ENCODE measurements at places on chromosomes 3 and 15. TPM values are rescaled to one million over a fixed set of nuclear protein-coding genes. Genes with fewer than 3 reads are reported as not detected.

DNA sequence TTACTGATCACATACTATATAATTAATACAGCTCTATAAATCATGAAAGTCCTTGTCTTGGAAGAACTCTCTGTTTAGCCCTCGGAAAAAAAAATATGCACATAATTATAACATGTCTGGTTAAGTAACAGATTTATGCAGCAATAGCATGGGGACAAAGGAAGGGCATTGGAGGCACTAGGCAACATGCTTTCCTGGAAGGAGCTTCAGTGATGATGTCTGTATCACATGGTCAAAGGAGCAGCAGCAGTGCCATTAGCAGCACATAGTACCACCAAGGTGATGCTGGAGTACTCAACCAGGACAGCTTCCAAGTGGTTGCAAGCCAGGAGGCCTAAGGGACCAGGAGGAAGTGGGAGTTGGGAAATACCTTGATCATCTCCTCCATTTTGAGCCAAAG is 36.3 kb upstream of the PHLDB2 start:
- no peak for DNase-seq

GRCh38 chr3:42639192-42639591 is 14.3 kb upstream of the ZBTB47 start:
- no peak for DNase-seq

The MST1R gene
- 14.4 TPM for total RNA-seq

DNA sequence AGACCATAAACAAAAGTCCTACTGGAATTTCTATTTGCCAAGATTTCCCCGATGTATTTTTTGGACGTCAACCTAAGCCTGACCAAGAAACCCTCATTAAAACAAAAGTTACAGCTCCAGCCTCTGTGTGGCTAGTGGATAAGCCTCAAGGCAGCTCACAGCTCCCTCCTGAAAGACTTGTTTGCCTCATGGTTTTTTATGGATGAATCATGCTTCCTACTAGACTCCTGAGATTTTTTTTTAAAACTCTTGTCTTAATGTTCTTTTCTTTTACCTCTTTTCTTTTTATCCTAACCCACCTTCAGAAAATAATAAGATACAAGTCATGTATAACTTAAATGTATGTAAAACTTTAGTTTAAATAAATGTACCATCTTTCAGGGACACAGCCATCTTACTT is 52.4 kb downstream of the SUCNR1 start:
- no peak for DNase-seq

DNA sequence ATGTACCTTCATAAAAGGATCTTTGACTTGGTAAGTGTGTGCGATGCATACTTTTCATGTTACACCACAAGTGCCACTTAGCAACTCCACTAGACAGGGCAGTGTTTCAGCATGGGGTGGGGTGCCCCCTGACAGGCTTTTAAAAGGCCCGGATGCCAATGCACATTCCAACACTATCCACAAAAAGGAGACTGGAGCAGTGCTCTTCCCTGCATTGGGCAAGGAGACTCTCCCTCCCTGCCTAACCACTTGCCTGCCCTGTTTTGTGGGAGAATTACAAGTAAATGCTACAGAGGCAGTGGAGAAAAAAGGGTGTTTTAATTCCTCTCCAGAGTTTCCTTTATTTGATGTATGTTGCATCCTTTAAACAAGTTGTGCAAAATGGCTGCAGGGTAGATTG is 1.7 kb upstream of the RARB start:
- peak; percentile 56 for DNase-seq

The EPHB1 gene
- total RNA-seq = 0.72 TPM

The CPNE9 gene
- total RNA-seq = not detected

The FANCD2OS gene
- total RNA-seq = 1.7 TPM

DNA sequence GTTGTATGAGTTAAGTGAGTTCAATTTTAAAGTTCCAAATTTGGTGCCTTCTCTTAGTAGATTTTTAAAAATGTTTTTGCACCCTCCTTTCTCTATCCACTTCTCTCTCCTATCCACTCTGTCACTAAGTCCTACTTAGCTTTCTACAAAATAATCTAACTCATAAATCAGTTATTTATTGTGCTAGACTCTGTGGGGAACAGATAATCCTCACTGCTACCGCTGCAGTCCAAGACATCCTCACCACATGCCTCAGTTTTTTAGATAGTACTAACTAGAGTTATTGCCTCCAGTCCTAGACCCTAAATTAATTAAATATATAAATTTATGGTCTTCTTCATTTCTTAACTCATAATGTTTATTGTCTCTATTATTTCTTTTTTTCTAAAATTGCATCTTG is 576.3 kb downstream of the GRM7 start:
- DNase-seq = peak; percentile 24

The SYNM gene
- 230 TPM for total RNA-seq

- peak; percentile 13 for DNase-seq
These were observed 36.5 kb downstream of the GMNC start for GRCh38 chr3:190826018-190826417.

DNA sequence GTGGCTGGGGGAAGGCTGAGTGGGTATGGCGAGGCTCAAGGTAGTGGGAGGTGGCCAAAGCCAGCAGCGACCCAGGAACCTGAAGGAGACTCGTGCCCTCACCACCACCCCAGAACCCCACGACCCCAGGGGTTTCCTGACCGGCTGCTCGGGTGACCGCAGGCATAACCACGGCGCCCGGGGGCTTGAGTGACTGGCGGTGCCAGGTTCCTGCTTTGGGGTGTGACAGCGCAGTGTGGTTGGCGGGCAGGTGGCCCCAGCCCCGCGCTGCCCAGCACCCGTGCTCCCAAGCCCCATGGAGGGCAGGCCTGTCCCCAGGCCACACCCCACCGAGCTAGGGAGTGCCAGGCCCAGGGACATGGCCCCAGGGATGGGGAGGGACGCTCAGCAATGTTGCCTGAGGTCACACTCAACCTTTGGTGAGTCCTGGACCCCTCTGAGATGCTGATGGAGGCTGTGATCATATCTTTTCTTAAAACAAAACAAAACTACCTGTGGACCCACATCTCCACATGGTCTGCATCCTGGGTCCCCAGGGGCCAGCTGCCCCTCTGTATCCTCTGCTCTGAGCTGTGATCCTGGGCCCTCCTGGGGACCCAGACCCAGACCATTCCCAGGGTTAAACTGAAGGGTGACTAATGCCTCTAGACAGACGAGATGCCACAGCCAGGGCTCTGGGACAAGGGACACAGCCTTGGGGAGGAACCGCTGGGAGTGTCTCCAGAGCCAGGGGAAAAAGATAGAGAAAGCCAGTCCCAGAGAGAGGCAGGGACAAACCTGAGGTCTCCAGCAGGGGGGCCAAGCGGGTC is 13.0 kb downstream of the DNAJB8 start:
- DNase-seq = no peak

The EID1 gene
- total RNA-seq = 237 TPM

GRCh38 chr15:40763801-40764628 is at the start of gene GCHFR:
GCHFR (plus strand) TSS chr15:40764068; CDS start chr15:40764181, 113 bp downstream.
- DNase-seq = peak; percentile 80

- DNase-seq = peak; percentile 92
These were observed 5.5 kb downstream of the BCL6 start for GRCh38 chr3:187739561-187740332.

- DNase-seq = no peak
These were observed 36.5 kb downstream of the SLC12A6 start for GRCh38 chr15:34301058-34301457.

GRCh38 chr3:56845505-56845904 is 43.8 kb upstream of the ARHGEF3 start:
- no peak for DNase-seq

DNA sequence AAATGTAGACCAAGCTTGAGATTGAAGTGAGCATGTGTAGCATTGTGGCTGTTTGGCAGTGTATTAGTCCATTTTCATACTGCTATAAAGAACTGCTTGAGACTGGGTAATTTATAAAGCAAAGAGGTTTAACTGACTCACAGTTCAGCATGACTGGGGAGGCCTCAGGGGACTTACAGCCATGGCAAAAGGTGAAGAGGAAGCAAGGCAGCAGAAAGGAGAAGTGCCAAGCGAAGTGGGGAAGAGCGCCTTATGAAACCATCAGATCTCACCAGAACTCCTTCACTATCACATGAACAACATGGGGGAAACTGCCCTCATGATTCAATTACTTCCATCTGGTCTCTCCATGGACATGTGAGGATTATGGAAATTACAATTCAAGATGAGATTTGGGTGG is 8.6 kb upstream of the CERS3 start:
- DNase-seq = no peak

The BFSP2 gene
- 3.4 TPM for total RNA-seq

DNA sequence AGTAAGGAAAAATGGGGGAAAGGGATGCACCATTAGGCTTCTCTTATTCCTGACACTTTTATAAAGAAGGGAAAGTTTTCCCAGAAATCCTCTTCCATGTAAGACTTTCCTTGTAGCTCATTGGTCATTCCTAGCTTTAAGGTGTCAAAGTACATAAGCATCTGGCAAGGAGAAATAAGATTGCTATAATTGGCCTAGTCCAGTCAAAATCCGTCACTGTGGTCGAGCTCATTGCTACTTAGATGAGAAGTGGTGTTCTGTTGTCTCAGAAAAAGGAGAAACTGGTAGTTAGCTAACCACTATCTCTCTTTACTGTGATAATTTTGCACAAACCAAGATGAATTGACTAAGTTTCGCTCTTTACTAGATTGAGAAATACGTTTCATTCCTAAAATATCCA is 370.1 kb downstream of the CNTN4 start:
- DNase-seq = no peak

DNA sequence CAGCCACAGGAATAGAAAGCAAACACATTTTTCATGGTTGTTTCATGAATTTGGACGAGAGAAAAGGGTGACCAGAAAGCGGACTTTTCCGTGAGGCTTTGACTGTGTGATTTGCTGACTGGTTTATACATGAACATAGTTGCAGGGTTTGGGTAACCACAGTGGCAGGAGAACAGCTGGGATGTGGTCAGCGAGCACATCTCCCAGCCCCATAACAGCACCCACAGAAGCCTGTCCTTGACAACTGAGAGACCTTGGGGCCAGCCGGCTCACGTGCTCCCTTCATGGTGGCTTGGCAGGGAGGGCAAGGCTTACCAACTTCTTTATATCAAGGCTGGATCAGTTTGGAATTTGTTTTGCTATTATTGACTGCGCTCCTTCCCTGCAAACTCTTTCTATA is 13.2 kb upstream of the RGMA start:
- no peak for DNase-seq

GRCh38 chr3:37562876-37563275 is 298.8 kb upstream of the CTDSPL start:
- no peak for DNase-seq

- DNase-seq = no peak
These were observed 25.1 kb downstream of the SHISA5 start for GRCh38 chr3:48478626-48479555.

DNA sequence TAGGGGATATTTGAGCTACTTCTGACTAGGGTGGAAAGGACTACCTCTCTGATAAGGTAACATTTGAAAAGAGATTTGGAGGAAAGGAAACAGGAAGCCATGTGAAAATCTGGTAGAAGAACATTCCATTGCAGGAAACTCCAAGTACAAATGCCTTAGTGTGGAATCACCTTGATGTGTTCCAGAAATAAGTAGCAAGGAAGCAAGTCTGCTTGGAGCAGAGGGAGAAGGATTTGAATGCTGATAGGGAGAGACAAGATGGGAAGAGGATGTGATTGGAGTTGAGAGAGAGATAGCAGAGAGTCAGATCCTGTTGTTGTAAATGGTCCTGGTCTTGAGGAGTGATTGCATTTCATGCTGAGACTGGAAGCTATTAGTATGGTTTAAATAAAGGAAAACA is 335.1 kb upstream of the DCBLD2 start:
- no peak for DNase-seq

- DNase-seq = no peak
These were observed 135.1 kb downstream of the HCN4 start for GRCh38 chr15:73233623-73234022.

The GXYLT2 gene
- 82.8 TPM for total RNA-seq

GRCh38 chr15:90572893-90573292 is 43.2 kb downstream of the CRTC3 start:
- DNase-seq = no peak

- DNase-seq = no peak
These were observed 540 bp upstream of the HHATL start for GRCh38 chr3:42702982-42703694.

The ASB7 gene
- 10.6 TPM for total RNA-seq

DNA sequence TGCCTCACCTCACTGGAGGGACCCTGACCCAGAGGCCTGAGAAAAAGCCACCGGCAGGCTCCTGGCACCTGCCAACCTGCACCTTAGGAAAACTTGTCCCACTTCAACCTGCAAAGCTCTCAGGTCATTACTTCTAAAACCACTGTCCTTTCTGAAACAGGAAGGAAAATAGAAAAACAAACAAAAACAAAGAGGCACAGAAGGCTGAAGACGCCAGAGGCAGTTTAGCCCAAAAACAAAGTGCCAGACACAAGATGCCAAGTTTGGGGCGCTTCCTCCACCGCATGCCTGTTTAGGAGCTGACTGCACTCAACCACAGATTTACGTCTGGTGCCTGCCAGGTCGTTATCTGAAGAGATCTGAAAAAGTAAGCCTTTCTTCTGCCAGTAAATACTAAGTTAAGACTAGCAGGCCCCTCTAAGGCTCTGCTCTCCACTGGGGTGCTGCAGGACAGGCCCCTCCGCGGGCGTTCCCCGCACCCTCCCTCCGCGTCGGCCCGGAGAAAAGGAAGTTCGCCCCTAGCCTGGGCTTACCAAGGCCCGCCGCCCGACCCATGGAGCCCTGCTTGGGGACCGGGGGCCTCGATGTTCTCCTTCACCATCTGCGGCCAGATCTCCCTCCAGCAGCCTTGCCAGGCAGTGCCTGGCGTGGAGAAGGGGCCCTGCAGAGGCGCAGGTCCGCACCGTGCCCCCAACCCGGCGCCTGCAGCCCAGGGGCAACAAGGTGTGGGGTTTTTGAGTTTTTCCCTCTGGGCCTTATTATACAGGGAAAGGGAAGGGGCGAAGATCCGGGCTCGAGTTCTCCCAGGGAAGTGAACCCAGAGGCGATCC is 1.3 kb downstream of the GOLGA8A start:
- peak; percentile 19 for DNase-seq

- DNase-seq = peak; percentile 77
These were observed 86.3 kb downstream of the CNTN6 start for GRCh38 chr3:1179146-1179545.

GRCh38 chr3:171494457-171495109 is 34.4 kb upstream of the TNIK start:
- DNase-seq = no peak

DNA sequence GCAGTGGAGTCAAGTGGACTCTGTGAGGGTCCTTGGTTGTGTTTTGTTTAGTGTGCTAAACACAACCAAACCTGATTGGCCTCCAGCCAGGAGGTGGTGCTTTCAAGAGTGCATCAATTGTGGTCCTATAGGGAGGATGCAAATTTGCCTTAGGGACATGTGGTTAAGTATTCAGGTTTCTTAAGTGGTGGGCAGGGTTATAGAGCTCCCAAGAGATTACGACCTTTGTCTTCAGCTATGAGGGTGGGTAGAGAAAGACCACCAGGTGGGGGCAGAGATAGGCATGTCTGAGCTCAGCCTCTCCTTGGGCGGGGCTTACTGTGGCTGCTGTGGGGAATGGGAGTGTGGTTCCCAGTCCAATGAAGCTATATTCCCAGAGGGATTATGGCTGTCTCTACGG is 186.6 kb downstream of the SQOR start:
- DNase-seq = no peak

Measured in umbilical cord (tissue), 2 donors.